Stimulated activated CD4-positive, alpha-beta T cell treated with anti-CD3 and anti-CD28 coated beads, Interleukin-2, amount 100 ng/mL, for 48 hours (primary cell): ENCODE measurements at places on chromosomes 4 and X.

GRCh38 chr4:183408796-183409195 is 35.6 kb upstream of the CDKN2AIP start:
- no peak for DNase-seq

DNA sequence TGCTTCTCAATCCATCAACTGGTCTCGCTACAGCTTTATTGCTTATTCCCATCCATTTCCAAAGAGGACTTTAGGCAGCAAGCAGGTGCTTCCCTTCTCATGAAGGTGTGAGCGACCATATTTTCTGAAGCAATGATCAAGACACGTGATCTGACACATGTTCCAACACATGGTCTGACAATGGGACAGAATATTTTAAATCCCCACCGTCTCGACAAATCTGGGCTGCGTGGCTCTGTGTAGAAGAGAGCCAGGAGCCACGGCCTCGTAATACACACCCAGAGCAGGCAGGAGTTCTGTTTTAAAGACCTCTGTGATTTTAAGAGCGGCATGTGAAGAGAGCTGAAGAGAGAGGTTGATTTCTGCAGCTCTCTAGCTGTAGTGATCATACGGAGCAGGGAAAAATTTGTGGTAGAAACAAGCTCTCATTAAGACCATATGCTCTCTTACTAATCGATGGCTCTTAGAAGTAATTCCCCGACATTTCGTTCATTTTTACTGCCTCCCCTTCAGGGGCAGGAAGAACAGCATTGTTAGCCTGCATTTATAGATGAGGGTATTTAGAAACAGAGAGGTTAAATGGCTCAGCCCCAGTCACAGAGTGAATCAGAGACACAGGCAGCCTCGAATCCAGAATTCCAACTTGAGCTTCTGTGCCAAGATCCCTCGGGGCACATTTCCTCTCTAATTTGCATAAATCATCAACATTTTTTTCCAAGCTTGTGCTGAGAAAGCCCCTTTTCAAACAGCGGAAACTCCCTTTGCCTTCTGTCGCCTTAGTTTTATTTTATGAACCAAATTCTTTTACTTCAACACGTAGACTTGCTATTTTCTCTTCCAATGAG is 91.0 kb upstream of the BCOR start:
- no peak for DNase-seq

DNA sequence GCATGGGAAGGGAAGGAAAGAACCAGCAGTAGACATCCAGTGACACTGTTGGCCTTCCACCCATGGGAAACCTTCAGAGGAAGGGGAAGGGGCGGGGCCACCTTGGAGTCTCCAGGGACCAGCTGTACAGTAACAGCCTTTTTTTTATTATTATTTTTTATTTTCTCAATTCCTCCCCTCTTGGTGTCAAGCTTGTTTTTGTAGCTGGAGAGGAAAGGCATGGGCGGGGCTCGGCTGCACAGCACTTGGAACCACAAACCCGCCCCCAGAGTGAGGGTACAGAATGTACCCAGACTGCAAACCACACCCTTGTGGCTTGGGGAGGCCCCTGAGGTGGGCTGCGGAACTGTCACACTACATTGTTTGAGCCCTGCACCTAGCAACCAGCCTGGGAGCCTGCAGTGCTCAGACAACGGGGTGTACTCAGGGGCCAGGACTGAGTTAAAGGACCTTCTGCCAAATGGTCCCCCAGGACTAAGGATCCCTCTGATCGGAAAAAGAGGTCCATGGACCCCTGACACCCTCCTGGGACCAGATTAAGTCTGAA is 45.7 kb downstream of the PRPS1 start:
- DNase-seq, result peak; percentile 74

- no peak for DNase-seq
Measured at GRCh38 chr4:911871-912490, 20.1 kb downstream of the GAK start.

DNA sequence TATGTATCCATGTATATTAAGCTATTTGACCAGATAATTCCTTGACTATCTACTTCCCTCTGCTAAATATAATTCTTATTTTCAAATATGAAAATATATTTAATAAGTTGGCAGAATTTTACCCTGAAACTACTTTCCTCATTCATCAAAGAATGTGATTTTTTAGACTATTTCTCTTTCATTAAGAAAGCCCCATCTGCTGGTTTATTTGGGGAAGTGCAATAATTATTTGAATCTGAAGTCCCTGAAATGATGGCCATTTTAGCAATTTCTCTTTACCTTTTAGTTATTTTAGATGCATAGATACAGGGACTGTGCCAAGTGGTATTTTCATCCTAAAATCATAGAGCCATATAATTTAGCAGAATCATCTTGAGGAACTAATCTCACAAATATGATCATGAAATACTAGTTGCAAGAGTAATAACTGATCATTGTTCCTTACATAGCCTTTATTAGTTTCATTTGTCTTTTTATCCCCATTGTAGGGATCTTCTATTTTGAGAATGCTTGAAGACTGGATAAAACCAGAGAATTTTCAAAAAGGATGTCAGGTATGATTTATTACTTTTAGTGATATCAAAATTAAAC is 39.0 kb downstream of the ENPEP start:
- DNase-seq, result no peak

- DNase-seq, result no peak
Measured at GRCh38 chr4:68383115-68383514, 33.2 kb upstream of the YTHDC1 start.

DNA sequence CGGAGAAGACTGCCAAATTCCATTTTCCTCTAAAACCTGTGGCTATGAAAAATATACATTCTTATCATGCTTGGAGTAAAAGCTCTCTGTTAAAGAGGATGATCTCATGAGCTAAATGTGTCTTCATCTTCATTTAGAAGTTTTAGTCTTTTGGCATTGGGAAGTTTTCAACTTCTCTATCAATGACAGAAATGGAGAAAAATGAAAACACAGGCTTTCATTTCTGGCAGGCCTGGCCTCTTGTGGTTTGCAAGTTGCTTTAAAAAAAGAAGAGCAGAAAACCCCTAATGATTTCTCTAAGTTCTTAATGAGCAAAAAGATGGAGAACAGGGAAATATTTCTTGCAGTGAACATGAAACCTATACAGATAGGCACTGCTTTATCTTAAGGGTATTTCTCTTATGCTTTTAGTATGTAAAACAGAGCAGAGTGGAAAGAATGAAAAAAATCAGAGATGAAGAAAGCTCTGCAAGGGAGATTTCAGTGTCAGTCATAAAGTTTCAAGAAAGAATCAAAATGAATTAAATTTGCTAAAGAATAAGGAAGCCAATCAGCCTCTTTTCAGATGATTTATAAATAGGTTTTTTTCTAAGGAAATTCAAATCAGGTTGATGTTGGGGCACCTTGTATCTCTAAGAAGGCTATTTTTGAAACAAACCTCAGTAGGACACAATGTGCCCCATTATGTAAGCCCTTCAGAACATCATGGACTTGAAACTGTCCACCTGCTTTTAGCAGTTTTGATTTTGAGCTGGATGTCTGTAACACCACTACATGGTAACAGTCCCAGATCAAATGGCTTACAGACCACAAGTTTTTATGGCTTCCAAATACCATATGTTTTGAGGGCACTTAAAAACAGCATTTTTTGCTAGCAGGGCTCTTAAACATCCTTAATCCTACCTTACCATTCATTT is 225.0 kb downstream of the GRIA3 start:
- DNase-seq, result no peak

- DNase-seq, result no peak
Measured at GRCh38 chr4:44996276-44996845, 270.0 kb upstream of the GNPDA2 start.
